ENCODE measurements at places on chromosomes 4 and X.

DNA sequence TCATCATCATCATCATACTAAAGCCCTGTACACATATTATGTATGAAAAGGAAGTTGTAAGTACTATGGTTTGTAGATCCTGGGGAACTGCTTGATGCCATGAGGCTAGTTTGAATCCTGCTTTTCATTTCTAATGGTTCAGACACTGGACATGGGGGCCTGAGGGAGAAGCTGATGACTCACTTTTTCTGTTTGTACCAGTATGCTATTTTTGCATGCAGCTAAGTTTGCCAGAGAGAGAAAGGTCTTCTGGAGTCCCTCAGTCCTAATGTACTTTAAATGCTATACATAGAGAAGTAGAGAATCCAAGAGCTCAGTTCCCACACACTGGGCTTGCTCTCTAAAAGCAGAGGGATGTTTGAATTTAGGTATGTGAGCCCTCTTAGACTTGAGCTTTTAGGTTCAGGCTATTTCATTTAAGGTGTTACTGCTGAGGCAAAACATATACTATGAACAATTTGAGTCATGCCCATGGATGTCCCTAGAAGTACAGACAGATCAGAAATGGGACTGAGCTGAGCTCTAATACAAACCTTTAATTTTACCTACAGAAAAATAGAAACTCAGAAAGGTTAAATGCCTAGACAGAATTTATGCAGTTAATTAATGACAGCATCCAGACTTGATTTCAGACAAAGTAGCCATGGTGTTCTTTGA lies 17.6 kb upstream of the HS3ST1 start:
- no peak for DNase-seq

- no peak for DNase-seq
Measured at GRCh38 chr4:44256414-44256813, 192.2 kb downstream of the KCTD8 start.

GRCh38 chr4:7465017-7465416 lies 30.3 kb upstream of the PSAPL1 start:
- no peak for DNase-seq

DNA sequence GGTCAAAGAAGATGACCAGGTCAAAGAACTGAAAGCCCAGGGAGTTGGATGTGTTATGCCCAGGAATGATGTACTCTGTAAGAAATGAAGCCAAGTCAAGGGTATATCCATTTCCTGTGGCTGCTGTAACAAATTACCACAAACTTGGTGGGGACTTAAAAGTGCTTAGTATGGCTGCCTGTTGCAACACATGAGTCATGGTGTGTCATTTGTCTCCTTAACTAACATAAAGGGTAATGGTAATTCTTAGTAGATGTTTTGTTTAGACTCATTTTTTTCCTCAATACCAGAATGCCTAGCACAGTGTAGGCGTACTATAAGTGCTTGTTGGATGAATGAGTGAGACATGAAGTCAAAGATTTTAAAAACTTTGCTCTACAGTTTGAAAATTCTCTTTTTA lies 45.7 kb downstream of the SYTL5 start:
- DNase-seq: peak; percentile 35

- no peak for DNase-seq
Measured at GRCh38 chr4:137263206-137263605, 269.1 kb downstream of the PCDH18 start.

DNA sequence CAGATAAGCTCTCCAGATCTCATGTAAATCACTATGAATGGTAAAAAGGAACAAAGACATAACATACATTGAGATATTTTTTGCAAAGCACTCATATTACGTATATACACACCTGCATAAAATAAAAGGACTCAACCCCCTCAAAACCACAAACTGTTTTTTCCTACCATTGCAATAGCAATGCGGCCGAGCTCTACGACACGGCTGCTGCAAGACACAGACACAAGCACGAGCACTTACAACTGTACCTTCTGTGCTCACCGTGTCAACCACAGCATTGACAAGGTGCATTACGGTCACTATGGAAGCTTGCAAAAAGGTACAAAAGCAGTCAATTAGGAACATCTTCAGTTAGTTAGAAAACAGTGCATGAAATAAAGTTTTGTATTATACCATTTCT lies 37.1 kb upstream of the MTNR1A start:
- DNase-seq: no peak

DNA sequence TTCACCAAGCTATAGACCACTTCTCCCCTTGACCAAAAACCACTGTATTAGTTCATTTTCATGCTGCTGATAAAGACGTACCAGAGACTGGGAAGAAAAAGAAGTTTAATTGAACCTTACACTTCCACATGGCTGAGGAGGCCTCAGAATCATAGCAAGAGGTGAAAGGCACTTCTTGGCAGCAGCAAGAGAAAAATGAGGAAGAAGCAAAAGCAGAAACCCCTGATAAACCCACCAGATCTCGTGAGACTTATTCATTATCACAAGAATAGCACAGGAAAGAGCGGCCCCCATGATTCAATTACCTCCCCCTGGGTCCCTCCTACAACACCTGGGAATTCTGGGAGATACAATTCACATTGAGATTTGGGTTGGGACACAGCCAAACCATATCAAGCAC lies 97.8 kb downstream of the DOCK11 start:
- DNase-seq: no peak

DNA sequence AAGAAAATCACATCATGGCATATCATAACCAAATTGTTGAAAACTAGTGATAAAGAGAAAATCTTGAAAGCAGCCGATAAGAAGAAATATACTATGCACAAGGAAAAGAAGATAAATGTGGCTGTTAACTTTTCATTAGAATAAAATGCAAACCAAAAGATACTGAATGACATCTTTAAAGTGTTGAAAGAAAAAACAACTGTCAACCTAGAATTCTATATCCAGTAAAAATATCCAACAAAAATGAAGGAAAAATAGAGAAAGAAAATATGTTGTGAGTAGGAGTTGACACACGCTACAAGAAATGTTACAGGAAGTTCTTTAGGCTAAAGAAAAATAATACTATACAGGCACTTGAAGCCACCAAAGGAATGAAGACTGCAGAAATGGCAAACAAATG lies 82.0 kb downstream of the FAM184B start:
- DNase-seq: no peak

GRCh38 chr4:3316146-3316545 lies 23.3 kb downstream of the RGS12 start:
- DNase-seq: no peak

All from amniotic stem cell (primary cell).